Peyer's patch (tissue), 4 donors: ENCODE measurements at places on chromosomes 2 and 18. TPM values are rescaled to one million over a fixed set of nuclear protein-coding genes. Genes with fewer than 3 reads are reported as not detected.

Gene REEP1
- 2.4 TPM for total RNA-seq

Gene M1AP
- not detected for total RNA-seq

Gene NGEF
- 88.1 TPM for total RNA-seq

Gene CPO
- total RNA-seq: 585 TPM

Gene SLC4A3
- total RNA-seq: 0.57 TPM

Gene TTN
- total RNA-seq: 7.6 TPM

Gene COL3A1
- total RNA-seq: 81.7 TPM

DNA sequence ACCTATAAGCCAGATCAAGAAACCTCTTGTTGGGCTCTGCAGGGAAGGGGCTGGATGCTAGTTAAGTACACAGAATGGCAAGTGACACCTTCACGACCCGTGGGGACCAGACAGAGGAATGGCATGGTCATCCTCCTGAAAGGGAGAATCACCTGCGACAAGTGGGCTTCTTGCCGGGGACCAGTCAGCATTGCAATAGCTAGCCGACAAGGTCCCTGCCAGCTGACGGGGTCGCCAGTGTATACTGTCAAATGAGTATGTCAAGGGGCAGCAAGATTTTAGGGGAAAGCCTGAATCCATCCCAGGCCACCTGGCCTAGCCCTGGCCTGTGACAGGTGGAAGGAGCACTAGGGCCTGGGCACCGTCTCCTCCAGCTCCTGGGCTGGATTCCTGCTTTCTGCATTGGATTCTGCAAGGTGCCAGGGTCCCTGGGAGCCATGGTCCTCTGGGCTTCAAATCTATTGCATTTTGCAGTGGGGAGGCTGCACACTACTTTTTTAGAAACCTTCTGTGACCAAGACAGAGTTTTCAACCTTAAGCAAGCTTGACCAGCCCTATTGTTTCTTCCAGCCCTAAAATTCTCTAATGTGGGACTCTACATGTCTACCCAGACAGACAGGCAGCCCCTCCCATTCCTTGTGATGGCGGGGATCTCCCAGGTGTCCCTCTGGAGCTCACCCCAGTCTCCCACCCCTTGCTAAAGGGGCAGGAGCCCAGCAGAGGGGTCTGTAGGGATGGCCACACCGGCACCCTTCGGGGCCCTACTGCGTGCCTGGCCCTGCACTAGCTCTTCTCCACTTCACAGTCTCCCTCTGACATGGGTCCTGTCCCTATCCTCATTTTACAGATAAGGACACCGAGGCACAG, 178.5 kb downstream of the GLI2 start:
- H3K27me3 ChIP-seq: no peaks in the 10 kb centered on the region
- H3K4me1 ChIP-seq: no peaks in the 10 kb centered on the region
- no peak overlapping the region for H3K4me3 ChIP-seq
- H3K36me3 ChIP-seq: no peaks in the 10 kb centered on the region
- no peak for DNase-seq

GRCh38 chr2:221195829-221196228, 376.3 kb downstream of the EPHA4 start:
- DNase-seq: no peak
- H3K4me1 ChIP-seq: no peaks in the 10 kb centered on the region
- no peak overlapping the region for H3K27ac ChIP-seq
- no peaks in the 10 kb centered on the region for H3K27me3 ChIP-seq
- H3K4me3 ChIP-seq: no peak overlapping the region

DNA sequence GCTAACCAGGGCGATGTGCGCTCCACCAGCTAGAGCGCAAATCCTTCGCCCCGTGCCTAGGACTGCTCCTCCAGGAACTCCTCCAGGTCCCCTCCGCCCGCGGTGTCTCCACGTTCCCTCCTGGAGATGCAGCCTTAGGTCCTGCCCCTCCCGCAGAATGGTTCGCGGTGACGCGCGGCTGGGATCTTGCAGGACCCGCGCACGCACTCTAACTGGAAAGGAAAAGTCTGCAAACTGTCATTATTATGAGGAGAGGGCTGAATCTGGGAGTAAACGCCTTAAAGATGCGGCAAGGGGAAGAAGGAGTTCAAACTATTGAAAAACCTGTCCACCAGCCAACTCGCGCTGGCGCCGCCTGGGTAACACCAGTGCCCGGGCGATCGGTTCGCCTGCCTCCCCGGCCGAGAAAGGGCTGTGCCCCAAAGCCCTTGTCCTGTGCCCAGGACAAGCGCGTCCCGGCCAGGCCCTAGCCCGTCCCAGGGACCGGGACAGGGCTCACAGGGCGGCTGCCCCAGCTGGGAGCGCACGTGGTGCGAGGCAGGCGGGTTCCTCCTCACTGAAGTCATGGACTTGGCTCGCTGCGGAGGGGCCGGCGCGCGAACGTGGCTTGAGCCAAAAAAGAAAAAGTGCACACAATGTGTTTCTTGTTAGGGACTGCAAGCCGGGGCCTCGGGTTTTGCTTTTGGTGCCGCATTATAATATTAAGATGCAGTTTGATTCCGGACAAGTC, 5.5 kb upstream of the ID2 start:
- H3K36me3 ChIP-seq: no peaks in the 10 kb centered on the region
- H3K4me1 ChIP-seq: peaks cover 3% of the 10 kb centered on the region
- H3K27me3 ChIP-seq: no peaks in the 10 kb centered on the region
- DNase-seq: no peak
- H3K27ac ChIP-seq: peak overlapping the region; percentile 100
- peak overlapping the region; percentile 77 for H3K4me3 ChIP-seq

DNA sequence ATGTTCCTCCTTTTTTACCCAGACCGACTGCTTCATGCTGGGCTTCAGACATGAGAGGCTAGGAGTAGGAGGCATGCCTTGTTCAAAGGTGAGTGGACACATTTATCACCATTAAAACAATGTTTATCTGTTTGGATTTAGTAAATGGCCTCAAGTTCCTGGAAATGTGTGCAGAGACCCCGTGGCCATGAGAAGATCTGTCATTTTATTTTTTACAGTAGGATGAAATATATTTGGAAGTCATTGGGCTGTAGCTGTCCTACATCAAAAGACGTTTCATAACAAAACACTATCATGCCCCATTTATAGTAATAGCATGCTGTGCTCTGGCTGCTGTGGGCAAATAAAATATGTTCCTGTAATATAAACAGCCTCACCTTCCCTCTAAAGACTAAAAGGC, 403.9 kb upstream of the TNP1 start:
- H3K27me3 ChIP-seq: no peaks in the 10 kb centered on the region
- no peak for DNase-seq
- no peaks in the 10 kb centered on the region for H3K4me1 ChIP-seq

DNA sequence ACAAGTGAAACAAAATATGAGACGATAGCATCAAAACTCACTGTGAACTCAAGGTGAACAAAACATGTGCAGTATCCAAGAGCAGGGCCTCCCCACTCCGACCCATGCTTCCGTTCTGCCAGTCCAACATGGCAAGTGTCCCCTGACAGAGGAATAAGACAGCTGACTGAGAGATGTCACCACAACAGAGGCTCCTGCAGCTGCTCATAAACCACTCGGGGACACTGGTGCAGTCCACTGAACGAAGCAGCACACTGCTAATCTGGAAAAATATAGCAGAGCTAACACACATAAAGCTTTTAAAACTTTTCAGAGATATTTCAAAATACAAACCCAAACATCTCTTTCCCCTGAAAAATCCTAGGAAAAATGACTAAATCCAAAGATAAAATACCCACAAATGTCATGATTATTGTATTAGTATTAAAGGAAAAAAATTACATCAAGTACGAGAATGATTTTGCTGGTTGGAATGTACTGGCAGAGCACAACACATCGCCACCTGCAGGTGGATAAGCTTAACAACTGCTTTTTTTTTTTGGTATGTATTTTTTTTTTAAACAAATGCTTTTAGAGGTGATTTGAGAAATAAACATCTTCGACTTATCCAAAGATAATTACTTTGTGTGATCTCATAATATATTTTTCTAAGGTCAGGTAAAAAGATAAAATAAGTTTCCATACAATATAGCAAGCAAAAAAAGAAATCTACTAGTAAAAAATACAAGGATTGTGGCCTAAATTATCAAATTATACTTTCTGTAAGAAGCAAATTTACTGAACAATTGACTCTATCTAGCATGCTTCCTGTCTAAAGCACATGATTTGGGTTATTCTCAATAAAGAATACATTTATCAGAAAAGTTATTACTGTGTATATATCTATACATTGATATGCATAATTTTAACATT, 18.6 kb downstream of the THADA start:
- peaks cover 65% of the 10 kb centered on the region for H3K36me3 ChIP-seq
- no peak overlapping the region for H3K4me3 ChIP-seq
- H3K27me3 ChIP-seq: no peaks in the 10 kb centered on the region

DNA sequence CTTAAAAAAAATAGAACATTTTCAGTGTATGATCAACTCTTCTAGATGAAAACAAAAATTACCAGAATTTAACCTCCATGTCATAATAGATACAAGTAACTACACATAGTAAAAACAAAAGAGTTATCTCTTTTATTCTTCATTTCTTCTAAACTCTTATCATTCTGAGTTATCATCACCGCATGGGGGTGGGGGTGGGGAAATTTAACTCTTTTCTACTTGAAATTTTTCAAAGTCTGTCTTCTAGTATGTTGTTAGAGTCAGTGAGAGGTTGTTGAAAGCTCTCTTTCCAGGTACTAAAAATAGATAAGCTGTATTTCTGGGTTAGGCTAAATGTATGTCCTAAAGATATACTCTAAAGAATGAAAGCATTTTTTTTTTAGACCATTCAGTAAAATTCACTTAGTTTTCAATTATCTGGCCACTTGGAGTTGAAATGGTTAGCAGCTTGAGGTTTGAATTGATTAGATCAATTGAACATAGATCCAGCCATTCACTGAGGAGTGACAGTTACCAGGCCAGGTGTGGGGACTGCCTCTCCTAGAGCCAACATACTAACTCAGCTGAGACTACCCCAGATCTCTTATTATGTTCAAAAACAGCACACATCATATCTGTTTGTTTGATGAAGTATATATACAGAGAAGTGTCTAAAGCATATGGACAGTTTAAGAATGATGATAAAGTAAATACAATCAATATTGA, 220.7 kb downstream of the IKZF2 start:
- H3K4me3 ChIP-seq: no peak overlapping the region
- DNase-seq: no peak
- no peak overlapping the region for H3K27ac ChIP-seq
